ENCODE measurements at places on chromosomes 6 and 20.
A peak's percentile ranks its signal among the peaks of the same experiment; 100 is the strongest.

DNA sequence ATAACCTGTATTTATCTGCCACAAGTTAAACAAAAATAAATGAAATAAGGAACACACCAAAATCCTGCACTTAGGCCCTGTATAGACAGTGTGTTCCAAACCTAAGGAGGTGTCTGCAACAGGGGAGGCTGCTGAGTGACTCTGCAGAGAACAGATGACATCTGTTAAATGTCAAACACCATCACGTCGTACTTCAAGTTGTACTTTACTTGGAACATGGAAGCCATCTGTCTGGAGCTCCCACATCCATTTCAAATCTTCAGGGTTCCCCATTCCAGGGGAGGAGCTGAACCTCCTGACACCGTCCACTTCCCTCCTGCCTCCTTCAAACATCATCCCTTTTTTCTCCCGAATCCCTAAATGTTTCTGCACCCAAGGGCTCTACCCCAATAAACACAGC, 1.8 kb upstream of the MAP7 start:
- DNase-seq = no peak

- DNase-seq = no peak
Measured at GRCh38 chr6:166809721-166810120, 146.6 kb downstream of the RNASET2 start.

DNA sequence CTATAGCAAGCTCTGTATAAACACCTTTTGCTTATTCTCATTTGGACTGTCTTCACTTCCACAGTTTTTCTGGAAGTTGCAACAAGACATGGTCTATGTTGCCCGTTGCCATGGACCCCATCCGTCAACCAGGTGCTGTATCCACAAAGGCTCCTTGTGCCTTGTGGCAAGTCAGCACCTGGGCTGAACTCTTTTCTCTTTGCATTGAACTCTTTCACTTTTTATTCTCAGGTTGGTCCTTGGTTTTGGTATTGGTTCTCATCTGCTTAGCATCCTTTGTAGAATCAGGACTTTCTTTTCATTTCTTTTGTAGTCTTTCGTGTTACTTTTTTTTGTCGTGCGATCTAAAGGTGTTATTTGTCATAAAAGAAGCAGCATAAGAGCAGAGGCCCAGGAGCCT, 5.0 kb upstream of the GSTA1 start:
- DNase-seq = no peak

GRCh38 chr6:28402197-28402596, 2.6 kb upstream of the ZSCAN12 start:
- no peak for DNase-seq

DNA sequence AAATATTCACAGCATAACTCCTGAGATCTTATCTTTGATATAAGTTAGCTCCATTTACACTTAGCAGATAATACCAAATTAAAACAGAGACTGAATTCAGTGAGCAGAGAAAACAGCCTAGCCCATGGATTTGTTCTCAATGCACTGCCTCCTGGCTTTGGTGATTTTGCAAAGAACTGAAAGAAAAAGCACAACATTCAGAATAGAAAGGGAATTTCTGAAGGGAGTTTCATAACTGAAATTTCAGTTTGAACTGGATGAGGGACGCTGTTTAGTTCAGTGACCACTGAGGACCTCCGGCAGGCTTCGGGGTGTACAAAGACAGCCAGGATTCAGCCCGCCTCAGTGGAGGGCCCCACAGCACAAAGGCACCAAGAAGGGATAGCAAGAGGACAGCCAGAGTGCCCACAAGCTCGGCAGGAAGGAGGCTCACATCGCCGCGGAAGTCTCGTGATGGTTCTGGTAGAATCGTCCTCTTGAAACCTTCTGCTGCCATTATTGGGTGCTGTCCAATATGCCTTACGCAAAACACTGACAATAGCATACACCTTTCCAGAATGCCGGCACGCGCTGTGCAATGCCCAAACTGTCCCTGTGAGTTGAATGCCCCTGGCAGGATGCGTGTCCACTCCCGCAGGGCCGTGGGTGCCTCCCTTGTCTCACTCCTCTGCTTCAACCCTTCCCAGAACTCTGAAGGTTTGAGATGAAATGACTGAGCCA, 9.7 kb upstream of the IRF4 start:
- peak; percentile 77 for DNase-seq

GRCh38 chr20:39619271-39619785, 657.2 kb downstream of the DHX35 start:
- DNase-seq = no peak

DNA sequence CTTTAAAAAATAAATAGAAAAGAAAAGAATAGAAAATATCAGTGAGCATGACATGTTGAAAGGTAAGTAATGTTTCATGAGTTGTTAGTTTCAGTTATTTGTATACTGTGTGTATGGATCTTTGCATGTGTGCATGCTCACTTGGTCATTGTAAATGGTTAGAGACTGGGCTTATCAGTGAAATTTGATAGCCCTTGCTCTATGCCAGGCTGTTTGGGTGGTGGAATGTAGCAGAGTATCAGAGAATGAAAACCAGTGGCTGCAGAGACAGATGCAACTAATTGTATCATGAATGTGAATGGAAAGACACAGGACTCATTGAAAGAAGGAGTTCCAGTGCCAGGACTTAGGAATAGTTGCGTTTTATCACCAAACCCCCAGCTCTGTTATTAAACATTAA, 4.2 kb downstream of the GSTA2 start:
- no peak for DNase-seq

GRCh38 chr6:10223841-10224240, 191.0 kb downstream of the TFAP2A start:
- no peak for DNase-seq

DNA sequence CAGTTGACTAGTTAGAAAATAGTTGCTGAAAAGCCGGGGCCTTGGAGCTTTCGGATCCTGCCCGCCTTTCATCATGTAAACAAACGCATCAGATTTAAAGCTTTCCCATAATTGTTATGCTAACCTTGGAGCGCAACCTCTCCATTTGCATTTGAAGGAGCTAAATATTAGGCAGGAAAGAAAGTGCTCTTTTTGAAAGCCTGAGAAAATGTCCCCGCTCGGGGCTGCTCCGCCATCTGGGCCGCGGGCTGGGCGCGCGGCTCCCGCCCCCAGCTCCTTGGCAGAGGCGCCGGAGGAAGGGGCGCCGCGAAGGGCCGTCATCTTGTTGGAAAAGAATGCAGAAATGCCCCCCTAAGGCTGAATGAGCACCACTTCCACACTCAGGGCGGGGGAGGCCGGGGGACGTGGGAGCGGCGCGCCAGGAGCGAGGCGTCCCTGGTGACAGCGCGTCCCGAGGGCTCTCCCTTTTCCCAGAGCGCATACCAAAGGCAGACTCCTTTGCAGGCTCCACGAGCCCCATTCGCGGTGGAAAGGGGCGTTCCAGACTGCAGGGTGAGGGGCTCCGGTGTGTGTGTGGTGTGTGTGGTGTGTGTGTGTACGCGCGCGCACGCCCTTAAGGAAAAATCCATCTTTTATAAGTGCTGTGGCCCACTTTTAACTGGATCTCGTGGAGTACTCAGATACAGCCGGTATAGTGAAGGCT, 145.6 kb upstream of the ID4 start:
- DNase-seq = no peak

GRCh38 chr6:113065611-113066010, 718.5 kb downstream of the RFPL4B start:
- no peak for DNase-seq

DNA sequence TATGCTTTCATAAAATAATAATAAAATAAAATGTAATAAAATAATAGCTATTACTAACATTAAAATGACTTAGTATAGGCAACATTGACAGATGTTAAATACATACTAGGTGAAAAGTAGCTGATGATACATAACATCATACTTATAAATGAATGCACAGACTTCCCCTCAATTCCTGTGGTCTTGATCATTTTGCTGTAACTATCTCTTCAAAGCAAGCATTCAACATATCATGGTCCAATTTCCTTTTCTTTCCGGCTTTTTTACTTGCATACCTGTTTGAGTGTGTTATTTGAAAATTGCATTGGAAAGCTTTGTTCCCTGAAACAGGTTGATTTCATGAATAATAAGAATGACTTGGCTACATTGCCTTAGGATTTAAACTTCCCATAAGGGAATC, 309.3 kb downstream of the HDGFL1 start:
- DNase-seq = no peak

DNA sequence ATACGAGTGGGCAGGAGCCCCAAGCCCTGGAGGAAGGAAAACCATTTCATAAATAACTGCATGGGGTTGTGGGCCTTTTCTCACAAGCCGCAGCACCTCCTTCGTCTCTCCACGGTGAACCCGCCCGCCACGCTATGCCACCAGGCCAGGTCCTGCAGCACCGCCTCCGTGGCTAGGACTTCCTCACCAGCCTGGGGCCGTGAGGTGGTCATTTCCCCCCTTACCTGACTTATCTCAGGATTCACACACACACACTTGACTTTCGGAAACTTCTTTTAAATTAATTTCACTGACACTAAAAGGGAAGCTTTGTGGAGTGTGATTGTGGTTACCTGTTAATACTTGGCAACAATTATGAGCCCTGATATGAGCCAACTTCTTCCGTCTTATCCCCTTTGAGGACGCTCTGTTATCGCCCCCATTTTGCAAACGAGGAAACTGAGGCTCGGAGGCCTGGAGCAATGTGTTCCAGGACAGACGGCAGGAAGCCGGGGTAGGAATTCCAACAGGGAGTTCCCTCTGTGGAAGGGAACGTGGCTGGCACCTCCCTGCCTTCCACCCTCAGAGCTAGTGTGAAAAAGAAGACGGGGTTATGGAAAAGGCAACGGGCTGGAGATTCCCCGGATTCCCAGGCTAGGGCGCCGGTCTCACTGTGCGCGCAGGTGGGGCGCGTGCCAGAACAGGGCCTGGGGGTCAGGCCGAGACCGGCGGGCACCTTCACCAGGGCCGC, 817 bp upstream of the SLCO4A1 start:
- DNase-seq = no peak

DNA sequence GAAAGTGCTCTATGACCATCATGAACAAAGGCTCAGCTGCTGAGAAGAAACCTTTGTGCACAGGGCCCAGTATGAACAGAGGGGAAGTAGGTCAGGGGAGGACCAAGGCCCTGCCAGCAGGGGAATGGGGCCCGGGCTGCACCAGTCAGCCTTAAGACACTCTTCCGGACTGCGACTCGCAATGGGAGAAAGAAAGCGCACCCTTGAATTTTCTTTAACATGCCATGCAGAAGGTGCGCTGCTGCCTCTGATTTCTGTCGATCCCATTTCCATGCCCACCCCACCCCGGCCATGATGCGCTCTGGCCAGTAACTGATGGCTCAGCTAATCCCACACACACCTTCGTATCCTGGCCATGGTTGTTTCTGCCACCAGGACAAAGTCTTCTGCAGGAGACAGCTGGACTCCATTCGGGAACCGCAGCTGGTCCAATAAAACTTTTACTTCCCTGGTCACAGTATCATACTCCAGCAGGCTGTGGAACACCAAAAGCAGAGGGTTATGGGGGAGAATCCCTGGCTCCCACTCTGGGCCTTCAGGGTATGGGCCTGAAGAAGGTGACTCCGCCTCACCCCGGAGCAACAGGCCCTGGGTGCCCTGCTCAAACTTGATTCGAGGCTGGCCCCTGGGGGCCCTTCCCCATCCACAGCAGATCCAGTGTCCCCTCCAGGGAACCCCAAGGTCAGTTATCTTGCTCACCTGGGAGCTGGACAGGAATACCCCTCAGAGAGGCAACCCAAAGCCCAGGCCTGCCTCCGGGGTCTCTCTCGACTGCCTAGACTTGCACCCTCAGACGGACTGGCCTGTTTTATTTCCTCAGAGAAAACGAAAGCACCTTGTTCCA, 20.3 kb downstream of the CST7 start:
- DNase-seq = no peak

DNA sequence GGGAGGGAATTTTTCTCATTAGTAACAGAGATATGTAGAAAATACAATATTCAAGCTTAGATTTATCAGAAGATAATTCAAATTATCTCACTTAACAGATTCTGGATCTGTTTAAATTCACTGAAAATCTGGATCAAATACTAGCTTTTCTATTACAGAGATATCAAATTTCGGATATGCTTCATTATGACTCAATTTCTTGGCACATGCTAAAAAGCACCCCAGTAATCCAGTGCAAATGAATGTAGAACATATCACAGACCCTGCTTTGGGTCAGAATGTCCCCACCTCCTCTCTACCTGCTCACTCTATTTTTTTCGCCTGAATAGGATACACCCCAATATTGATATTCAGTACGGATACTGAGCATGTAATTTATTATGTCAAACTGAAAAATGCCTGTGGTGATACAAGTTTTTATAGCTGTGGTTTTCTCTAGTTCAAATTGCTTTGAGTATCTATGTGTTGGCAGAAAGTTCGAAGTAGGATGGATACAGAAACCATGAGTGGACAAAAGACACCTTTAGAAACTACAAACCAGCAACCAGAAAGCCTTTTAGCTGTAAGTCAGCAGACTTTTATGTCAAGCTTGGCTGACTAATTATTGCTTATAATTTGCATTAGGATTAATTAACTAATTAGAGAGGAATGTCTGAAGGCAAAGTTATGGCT, 290.0 kb downstream of the TFAP2B start:
- no peak for DNase-seq

- no peak for DNase-seq
Measured at GRCh38 chr6:21971541-21971940, 325.3 kb downstream of the PRL start.

- DNase-seq = no peak
Measured at GRCh38 chr20:18138639-18139583, 1.2 kb downstream of the KAT14 start.

DNA sequence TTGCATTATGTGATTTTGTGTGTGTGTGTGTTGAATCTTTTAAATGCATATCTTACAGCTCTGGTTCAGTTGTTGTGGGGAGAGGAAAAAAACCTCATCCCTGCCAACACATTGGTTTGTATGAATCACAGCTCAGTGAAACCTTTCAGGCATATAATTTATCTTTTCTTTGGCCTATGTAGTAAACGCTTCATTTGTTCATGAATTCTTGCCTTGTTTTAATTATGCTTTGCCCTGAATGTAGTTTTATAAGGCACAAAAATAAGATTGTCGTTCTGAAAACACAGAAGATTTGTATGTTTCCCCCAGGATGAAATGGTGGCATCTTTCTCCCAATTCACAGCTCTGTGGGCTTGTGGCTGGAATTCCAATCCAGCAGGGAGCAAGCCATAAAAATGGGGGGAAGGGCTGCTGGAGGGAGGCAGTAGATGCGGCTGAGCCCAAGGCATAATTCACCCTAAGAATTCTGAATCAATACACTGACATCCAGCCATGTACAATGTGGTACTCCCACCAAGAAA, 45.1 kb downstream of the BCAS1 start:
- no peak for DNase-seq

GRCh38 chr6:85594197-85594930, 706 bp upstream of the SNX14 start:
- DNase-seq = no peak

All from Right ventricle myocardium inferior (tissue), 1 donor.